ENCODE measurements at places on chromosomes 3 and 15. TPM values are rescaled to one million over a fixed set of nuclear protein-coding genes. Genes with fewer than 3 reads are reported as not detected.

- no peak for DNase-seq
Observed at GRCh38 chr3:99938270-99938911, 120.7 kb downstream of the CMSS1 start.

GRCh38 chr15:48478581-48478980, 147.4 kb downstream of the DUT start:
- DNase-seq, result no peak

DNA sequence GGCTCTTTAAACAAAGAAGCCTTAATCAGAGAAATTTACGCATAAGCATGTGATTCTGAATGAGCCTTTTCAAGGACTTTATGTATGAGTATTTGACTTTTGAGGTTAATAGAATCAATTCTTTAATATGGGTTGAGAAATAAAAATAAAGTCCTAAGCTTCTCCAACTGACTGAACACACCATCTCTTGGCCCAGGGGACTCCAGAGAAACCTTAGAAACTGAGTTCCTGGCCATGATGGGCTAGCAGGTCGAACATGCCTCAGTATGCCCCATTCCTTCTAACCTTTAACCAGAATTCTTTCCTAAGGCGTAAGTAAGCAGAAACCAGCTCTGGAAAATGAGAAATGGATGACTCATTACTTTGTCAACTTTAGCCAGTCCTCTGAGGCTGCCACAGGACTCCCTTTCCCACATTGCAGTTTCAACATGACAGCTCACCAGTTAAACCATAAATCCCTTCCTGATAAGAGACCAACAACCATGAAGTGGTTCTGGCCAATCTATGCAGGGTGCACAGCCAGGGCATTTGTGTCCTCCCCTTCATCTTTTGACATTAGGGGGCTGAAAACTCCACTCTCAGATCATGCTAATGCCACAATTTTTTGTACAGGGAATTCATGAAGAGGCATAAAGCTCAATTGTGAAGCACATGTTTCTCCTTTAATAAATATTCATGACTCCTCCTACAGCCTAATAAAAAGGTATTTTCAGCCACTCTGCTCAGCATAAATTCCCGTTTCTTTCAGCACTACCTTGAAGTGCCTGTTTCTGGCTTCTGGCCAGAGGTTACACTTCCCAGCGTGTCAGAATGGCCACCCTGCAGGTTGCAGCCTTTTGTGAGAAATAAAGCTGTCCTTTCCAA, 33.3 kb downstream of the TM4SF18 start:
- no peak for DNase-seq

GRCh38 chr15:31149088-31149505, 47.6 kb upstream of the TRPM1 start:
- no peak for DNase-seq

GRCh38 chr3:167487556-167487955, 13.7 kb upstream of the SERPINI2 start:
- no peak for DNase-seq

DNA sequence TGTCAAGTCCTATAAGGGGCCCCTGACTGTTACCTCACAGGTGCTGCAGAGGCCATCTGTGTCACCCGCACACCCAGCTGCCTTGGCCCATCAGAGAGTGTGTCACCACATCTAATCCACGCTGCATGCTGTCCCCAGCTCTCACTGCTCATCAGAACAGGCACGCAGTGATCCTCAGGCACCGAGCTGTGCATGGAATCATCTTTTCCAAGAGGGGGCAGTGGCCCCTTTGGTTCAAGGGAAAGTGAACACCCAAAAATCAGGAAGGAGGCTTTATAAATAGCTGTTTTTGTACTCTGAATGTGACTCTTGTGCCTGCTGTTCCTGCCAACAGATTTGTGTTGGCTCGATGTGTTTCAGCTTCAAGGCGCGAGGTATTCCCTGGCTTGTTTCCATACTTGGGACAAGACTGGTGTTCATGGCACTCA, 110.3 kb upstream of the ETV5 start:
- DNase-seq, result no peak

- DNase-seq, result no peak
Observed at GRCh38 chr3:114453361-114453780, 159.5 kb downstream of the TIGIT start.

GRCh38 chr3:138034918-138035317, 25.0 kb downstream of the CLDN18 start:
- no peak for DNase-seq

DNA sequence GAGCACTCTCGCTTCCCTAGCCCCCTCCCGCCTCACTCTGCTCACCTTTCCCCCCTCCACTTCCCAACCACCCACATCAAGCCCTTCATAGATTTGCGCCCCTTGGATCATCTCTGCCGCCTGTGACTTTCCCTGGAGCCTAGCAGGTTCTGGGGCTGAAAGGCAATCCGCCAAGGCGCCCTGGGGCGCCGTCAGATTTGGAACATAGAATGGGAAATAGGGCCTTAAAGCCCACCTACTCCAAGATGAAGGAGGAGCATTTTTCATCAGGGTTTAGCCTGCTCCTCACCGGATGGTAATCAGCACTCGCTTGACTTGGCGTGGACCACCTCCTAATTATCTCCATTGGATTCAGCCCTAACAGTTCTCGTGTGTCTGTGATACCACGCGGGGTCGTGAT, 1.3 kb downstream of the CPNE4 start:
- DNase-seq, result no peak

DNA sequence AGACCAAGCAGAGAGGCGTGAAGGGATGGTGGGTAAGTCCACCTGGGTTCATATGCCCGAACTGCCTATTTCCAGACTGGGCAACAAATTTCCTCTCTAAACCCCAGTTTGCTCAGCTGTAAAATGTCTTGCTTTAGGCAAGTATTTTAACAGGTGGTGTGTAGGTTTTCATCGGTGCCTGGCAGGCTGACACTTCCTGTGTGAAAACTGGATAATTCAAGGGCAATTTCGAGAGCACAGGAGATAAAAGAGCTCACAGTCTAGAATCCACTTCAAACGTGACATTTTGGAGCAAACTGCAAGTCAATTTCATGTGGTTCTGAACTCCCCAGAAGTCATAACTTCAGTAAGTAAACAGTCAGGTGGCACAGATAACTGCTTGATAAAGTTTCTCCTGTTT, 112.2 kb downstream of the OXNAD1 start:
- no peak for DNase-seq

- no peak for DNase-seq
Observed at GRCh38 chr3:140599009-140599408, 78.9 kb upstream of the TRIM42 start.

DNA sequence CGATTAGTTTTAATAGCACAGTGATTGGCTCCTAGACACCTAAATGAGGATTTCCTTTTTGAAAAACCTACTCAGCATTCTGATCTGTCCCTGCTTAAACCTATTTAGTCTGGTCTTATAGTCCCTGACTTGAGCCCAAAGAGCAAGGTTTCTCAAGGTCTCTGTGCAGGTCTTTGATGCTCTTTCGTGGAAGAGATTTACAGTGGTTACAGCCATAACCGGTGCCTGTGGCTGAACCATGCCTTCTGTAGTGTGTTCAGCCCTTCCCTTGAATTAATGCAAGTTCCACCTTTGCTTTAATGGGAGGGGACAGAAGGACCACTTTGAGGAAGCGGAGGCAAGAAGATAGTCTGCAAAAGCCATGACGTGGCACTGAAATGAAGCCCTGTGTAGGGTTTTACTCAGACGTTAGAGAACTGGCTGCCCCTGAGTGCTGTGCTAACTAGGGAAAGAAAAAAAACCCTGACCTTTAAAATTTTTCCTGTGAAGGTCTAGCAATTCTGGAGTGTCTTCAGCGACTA, 43.0 kb downstream of the ZBTB38 start:
- DNase-seq, result no peak

- no peak for DNase-seq
Observed at GRCh38 chr15:88912500-88912921, 668 bp downstream of the MFGE8 start.

DNA sequence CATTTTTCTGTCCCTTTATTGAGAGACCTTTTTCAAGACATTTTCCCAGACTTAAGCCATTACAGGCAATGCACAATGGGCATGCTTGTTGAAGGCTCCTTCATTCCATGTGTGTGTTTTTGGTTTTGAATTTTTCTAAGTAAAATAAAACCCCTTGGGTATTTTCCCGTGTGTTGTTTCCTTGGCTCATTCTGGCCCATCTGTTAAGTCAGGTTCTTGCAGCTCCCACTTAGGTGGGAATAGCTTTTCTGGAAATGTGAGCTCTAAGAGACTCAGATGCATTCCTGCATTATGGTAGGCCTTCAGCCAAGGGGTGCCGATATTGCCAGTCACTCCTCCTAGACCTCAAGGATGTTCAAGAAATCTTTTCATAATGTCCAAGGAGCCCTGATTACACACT, 314.9 kb downstream of the CACNA2D3 start:
- DNase-seq, result no peak

- DNase-seq, result no peak
Observed at GRCh38 chr3:175163686-175164085, 304.6 kb downstream of the NAALADL2 start.

DNA sequence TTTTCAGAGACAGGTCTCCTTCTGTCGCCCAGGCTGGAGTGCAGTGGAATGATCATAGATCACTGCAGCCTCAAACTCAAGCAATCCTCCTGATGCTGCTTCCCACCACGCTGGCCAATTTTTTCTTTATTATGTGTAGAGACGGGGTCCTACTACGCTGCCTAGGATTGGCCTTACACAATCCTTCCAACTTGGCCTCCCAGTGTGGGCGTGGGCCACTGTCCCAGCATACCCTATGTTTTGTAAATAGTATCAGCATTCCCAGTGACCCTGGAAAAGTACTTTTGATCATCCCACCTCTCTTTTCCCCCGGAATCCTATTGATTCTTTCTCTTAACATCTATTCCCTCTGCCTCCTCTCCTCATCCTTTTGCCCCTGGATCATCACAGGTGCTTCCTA, 36.9 kb downstream of the SLC28A2 start:
- no peak for DNase-seq

DNA sequence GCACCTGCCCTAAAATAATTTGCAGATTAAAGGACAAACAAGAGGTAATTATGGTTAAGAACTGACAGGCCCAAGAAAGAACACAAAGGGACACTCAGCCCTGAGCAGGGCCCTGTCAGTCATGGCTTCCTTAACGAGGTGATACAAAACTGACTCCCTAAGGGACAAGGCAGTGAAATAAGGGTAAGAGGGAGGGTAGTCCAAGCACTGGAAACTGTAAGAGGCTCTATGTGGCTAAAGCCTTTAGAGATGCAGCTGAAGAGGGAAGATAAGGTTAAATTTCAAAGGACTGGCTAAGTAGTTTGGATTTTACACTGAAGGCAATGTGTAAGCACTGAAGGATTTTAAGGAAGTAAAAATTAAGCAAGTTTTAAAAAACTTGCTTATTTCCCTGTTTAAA, 3.9 kb downstream of the ATR start:
- no peak for DNase-seq

GRCh38 chr15:89127054-89127702, 38.9 kb downstream of the ABHD2 start:
- DNase-seq, result no peak

DNA sequence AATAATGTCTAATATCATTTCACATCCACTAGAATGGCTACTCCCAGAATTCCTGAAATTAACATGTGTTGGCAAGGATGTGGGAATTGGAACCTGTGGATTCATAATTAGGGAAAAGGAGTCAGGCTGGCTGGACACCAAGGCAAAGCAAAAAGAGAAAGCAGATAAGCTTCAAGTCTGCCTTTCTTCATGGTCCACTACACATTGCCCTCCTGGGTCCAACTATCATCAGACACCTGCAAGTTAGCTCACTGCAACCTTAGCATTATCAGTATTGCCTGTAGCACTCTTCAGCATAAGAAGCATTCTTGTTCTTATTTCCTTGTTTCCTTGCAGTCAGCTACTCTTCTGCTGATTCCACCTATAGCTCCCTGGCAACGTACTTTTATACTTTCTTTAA, 124.3 kb downstream of the ZNF280D start:
- no peak for DNase-seq

DNA sequence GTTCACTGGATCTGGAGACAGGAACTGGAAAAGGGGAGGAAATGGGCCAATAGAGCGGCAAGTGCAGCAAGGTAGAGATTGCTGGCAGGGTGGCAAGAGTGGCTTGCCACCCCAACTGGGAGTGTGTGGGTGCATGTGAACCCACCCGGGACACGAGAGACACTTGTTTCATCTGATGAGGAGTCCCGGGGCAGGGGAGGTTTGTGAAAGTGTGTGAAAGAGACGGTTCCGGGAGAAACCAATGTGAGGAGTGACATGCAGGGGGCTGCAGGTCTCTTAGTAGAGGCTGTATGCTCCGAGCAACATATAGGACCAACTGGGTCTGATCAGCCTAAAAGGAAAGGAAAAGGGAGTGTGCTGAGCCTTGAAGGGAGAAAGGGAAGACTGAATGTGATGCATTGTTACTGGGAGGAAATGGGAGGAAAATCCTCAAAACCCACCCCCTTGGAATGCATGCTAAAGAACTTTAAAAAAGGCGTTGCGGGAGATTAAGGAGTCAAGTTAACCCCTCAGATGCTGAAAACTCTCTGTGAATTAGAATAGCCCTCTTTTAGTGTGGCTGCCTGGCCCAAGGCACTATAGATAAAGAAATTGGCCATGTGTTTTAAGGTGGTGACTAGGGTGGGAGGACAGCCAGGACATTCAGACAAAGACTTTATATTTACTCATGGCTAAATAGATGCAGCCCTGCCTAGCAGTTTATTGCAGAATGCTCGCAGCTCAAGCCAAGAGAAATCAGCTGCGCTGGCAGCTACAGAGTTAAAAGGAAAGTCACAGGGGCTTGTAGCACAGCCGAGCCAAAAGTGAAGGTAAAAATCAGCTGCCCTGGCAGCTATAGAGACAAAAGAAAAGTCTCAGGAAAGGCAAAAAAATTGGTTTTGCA, 9.1 kb upstream of the SLC9C1 start:
- DNase-seq, result no peak

DNA sequence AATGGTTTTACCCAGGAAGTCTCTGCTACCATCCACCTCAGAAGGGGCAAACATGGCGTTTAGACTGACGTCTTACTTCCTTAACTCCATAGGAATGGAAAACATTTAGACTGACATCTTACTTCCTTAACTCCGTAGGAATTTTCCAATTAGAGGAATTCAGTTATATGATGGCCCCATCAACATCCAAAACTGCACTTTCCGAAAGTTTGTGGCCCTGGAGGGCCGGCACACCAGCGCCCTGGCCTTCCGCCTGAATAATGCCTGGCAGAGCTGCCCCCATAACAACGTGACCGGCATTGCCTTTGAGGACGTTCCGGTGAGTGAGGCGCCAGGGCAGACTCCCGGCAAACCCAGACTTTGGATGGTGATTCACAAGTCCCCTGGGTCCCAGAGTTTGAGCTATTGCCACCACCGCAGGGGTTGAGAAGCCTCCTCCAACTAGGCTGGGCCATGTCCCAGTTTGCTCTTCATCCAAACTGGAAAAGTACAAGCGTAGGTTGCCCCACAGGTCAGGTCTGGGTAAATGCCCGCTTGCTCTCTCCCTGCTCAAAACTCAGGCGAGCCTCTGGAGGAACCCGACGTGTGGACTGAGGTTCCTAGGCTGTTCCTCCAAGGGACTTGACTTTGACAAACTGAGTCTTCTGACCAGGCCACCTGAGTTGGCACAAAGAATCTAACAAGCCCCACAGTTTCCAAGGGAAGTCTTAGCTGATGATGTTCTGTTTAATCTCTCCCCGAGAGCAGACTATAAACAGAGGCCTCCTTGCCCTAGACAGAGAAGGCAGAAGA, 57.7 kb downstream of the MESD start:
- DNase-seq, result peak; percentile 71

ALCAM gene
- 32.5 TPM for total RNA-seq

SLC12A1 gene
- total RNA-seq, result not detected

XRN1 gene
- total RNA-seq, result 45.7 TPM

TEX55 gene
- total RNA-seq, result not detected

LEKR1 gene
- total RNA-seq, result 1.7 TPM

C3orf20 gene
- total RNA-seq, result not detected

HCN4 gene
- total RNA-seq, result not detected

LIPH gene
- total RNA-seq, result 0.36 TPM
